Stimulated activated CD8-positive, alpha-beta memory T cell treated with anti-CD3 and anti-CD28 coated beads, Interleukin-15, amount 100 ng/mL, for 48 hours (primary cell): ENCODE measurements at places on chromosomes 12 and 14.
A peak's percentile ranks its signal among the peaks of the same experiment; 100 is the strongest.

- no peak for DNase-seq
These were observed 135.1 kb downstream of the SLC38A1 start for GRCh38 chr12:46133751-46134150.

GRCh38 chr12:7129872-7130691 is at the start of gene CLSTN3:
TSS of gene CLSTN3 (plus strand) at chr12:7130371. CDS start at chr12:7130649, 278 bp downstream.
- peak; percentile 63 for DNase-seq

DNA sequence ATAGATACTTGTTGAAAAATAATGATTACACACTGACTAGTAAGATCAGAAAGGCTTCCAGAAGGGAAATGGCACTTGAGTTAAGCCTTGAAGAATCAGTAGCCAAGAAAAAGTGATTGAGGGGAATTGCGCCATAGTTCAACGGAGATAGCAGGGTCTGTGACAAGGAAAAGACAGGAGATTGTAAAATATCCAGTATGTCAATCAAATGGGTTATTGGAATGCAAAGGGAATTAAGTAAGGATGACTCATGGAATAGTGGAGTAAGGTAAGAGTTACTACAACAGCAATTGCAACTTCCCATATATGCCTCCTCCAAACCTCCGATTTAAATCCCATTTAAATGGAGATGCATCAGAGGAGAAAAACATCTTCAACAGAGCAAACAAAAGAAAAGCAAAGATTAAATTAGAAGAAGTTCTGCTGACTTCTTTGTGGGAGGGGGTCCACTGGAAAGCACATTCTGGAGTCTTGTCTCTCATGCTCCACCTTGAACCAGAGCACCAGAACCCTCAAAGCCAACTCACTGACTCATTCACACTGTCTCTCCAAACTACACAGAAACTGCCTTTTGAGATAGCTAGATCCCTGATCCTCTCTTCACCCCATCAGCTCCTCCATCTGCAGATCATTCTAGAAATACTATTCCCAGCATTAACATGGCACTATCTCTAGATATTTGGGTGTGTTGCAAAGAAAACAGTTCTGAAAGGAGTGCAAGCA is 138.2 kb downstream of the NUAK1 start:
- DNase-seq = no peak

DNA sequence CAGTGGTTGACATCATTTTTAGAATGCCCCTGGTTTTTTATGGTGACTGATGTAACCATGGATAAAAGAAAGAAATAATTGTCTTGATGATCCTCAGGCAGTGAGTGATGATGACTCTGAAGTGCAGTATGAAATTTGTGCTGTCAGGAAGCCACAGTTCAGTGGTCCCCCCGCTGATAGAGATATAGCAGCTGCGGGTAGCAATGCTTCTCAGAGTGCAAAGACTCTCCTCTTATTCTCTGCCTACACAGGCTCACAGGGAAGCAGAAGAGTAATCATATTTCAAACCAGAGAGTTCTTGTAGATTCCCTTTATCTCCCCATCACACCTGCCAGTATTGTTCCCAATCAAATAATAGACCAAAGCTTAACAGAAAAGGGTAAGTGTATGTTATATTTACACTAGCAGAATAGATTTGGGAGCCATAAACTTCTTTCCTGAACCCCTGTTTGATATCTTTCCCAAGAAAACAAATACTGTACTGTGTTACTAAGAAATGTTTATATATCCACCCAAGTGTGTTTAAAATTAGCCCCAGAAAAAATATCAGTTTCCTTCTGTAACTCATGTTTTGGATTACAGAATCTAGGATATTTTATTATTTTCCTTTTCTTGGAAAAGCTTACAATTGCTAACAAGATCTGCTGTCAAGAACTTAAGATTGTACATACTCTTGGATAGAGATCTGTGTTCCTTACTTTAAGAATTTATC is 1817.4 kb upstream of the FLRT2 start:
- DNase-seq = no peak

GRCh38 chr12:98151105-98151590 is 364.2 kb upstream of the TMPO start:
- DNase-seq = no peak

DNA sequence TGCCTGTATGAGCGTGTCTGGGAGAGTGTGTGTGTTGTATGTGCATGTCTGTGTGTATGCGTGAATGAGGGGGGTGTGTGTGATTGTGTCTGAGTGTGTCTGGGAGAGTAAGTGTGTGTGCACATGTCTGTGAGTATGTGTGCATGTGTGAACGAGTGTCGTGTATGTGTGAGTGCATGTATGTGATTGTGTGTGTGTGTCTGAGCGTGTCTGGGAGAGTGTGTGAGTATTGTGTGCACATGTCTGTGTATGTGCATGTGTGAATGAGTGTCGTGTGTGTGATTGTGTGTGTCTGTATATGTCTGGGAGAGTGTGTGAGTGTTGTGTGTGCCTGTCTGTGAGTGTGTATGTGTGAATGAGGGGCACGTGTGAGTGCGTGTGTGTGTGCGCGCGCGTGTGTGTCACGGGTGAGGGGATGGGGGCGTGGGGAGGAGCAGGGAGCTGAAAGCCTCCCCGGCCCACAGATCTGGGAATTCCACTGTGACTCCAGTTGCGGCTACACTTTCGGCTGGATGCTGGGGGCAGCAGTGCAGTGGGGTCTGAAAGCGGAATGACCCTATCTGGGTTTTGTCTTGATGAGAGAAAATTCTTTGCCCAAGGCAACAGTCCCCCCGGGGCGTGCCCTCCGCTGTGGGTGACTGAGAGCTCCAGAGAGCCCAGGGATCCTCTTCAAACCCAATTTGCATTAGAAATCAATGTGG is 138.1 kb upstream of the MED13L start:
- DNase-seq = no peak
